ENCODE measurements at places on chromosomes 13 and 19. TPM values are rescaled to one million over a fixed set of nuclear protein-coding genes. Genes with fewer than 3 reads are reported as not detected.
A peak's percentile ranks its signal among the peaks of the same experiment; 100 is the strongest.

The BRCA2 gene
- total RNA-seq: 9.4 TPM

The OR7C1 gene
- total RNA-seq: not detected

The OVOL3 gene
- total RNA-seq: not detected

The BTBD2 gene
- total RNA-seq: 67.9 TPM

The SLITRK6 gene
- total RNA-seq: 2.7 TPM

The TTC9B gene
- not detected for total RNA-seq

The RNF225 gene
- not detected for total RNA-seq

- DNase-seq: no peak
- no peaks in the 10 kb centered on the region for H3K36me3 ChIP-seq
- H3K4me1 ChIP-seq: no peaks in the 10 kb centered on the region
- H3K27ac ChIP-seq: no peak overlapping the region
- no peaks in the 10 kb centered on the region for H3K27me3 ChIP-seq
Observed at GRCh38 chr13:100508455-100508854, 80.1 kb downstream of the GGACT start.

DNA sequence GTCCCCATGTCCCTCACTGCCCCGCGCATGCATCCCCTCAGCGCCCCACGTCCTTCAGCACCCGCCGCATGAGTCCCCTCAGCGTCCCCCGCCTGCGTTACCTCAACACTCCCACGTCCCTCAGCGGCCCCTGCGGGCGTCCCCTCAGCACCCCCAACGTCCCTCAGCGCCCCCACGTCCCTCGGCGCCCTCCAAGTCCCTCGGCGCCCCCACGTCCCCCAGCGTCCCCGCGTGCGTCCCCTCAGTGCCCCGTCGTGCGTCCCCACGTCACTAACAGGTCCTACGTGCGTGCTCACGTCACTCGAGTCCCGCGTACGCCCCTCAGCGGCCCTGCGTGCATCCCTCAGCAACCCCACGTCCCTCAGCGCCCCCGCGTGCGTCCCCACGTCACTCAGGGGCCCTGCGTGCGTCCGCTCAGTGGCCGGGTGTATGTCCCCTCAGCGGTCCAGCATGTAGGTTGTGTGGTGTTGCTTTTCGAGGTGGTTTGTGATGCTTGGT lies 19.5 kb upstream of the GAS6 start:
- no peaks in the 10 kb centered on the region for H3K36me3 ChIP-seq
- H3K4me3 ChIP-seq: no peak overlapping the region
- DNase-seq: no peak
- H3K27ac ChIP-seq: no peak overlapping the region
- peaks cover 47% of the 10 kb centered on the region for H3K4me1 ChIP-seq

DNA sequence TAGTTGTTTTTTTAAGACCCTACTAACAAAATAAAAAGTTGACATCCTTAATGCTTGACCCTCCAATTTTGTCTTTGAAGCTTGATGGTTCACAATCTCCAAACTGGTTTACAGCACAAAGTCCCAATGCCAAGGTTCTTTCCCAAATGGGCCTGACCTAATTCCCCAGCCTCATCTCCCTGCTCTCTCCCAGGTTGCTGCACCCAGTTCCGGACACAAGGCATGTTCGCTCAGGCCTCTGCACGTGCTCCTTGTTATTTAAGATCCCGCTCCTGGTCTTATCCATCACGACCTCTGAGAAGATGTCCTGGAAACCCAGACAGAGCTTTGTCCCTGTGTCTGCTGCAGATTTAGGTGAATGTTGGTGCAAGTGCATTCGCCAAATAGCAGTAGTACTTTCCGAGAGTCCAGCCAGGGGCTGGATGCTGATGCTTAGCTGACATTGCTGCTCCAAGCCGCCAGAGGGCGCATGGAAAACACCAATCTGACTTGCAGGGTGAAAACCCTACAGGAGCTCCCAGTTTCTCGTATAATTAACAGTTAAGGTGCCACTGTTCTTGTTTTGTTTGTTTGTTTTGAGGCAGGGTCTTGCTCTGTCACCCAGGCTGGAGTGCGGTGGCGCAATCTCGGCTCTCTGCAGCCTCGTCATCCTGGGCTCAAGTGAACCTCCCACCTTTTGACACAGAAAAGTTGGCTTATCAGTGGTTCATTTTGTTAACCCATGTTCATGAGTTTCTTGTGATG lies 18.5 kb downstream of the LYPD3 start:
- peak; percentile 82 for DNase-seq
- no peaks in the 10 kb centered on the region for H3K36me3 ChIP-seq
- no peak overlapping the region for H3K27ac ChIP-seq
- no peaks in the 10 kb centered on the region for H3K4me1 ChIP-seq
- no peak overlapping the region for H3K4me3 ChIP-seq

- H3K4me1 ChIP-seq: no peaks in the 10 kb centered on the region
- H3K36me3 ChIP-seq: no peaks in the 10 kb centered on the region
- H3K27ac ChIP-seq: peak overlapping the region; percentile 46
- no peaks in the 10 kb centered on the region for H3K27me3 ChIP-seq
- DNase-seq: no peak
Observed at GRCh38 chr19:21492947-21493906, 12.2 kb upstream of the ZNF429 start.

GRCh38 chr13:35760735-35761281 lies 284.3 kb upstream of the MAB21L1 start:
- DNase-seq: peak; percentile 36
- H3K4me1 ChIP-seq: peaks cover 5% of the 10 kb centered on the region
- H3K27ac ChIP-seq: no peak overlapping the region
- H3K4me3 ChIP-seq: no peak overlapping the region
- H3K36me3 ChIP-seq: no peaks in the 10 kb centered on the region

DNA sequence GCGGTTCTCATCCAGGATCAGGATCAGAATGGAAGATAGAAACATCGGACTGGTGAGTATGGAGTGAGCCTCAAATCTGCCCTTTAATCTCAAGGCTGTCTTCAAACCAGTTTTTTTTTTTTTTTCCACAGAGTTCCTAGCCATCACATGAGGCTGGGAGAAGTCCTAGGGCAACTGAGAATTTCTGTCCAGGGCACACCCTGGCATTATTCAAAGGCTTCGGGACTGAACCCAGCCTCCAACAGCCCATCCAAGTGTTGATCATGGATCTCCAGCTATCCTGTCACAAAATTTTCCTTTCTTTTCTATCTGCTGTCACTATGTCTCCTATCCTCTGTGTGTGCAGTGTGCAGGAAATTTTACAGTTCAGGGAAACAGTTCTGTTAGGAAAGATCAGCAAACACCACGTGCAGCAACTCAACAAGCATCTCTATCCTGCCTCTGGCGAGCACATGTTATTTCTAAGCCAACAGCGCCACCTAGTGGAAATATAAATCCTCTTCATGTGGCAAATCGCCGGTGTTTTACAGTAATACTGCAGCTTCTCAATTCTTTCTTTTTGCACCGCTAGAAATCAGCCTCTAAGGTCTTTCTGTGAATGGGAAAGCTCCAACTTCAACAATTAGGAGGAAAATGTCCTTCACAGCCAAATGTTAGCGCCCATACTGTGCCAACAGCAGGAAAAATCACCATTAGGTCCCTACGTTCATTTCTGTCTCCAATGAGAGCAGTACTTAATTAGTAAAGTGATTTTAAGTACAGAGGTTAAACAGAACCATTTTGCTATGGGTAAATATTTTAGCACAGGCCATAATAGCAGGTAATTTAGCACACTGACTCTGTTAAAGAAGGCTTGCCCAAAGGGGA lies 21.4 kb upstream of the ZNF181 start:
- H3K27ac ChIP-seq: no peak overlapping the region
- H3K36me3 ChIP-seq: no peaks in the 10 kb centered on the region
- peak; percentile 64 for DNase-seq
- no peaks in the 10 kb centered on the region for H3K4me1 ChIP-seq

DNA sequence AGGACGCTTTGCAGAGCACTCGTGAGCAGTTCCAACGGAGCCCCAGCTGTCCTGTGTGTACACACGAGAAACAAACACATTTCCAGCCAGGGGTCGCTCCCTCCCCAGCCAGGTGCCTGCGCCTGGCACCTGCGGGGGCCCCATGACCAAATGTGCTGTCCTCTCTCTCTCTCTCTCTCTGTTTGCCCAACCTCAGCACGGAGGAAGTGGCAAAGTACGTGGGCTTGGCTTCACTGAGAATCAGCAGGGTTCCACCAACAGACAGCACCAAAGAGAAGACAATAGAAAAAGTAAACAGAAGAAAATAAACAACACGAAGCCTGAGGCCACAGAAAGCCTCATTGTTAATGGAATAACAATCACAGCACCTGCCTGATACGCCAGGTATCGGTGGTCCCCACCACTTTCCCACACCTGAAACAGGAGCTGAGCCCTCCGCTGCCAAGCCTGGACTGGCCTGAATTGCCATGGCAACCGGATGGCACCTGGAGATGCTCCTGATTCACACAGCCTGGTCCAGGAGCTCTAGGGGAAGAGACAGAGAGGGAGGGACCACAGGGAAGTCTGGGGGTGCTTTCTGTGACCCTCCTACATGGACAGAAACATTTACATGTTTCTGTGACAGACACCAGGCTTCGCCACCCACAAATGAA lies 103.9 kb upstream of the CACNA1A start:
- H3K27me3 ChIP-seq: no peaks in the 10 kb centered on the region
- no peak overlapping the region for H3K27ac ChIP-seq
- no peak for DNase-seq
- H3K36me3 ChIP-seq: no peaks in the 10 kb centered on the region

- H3K4me3 ChIP-seq: no peak overlapping the region
- H3K4me1 ChIP-seq: peaks cover 51% of the 10 kb centered on the region
- H3K36me3 ChIP-seq: no peaks in the 10 kb centered on the region
Observed at GRCh38 chr13:27965343-27965739, 3.8 kb downstream of the CDX2 start.

DNA sequence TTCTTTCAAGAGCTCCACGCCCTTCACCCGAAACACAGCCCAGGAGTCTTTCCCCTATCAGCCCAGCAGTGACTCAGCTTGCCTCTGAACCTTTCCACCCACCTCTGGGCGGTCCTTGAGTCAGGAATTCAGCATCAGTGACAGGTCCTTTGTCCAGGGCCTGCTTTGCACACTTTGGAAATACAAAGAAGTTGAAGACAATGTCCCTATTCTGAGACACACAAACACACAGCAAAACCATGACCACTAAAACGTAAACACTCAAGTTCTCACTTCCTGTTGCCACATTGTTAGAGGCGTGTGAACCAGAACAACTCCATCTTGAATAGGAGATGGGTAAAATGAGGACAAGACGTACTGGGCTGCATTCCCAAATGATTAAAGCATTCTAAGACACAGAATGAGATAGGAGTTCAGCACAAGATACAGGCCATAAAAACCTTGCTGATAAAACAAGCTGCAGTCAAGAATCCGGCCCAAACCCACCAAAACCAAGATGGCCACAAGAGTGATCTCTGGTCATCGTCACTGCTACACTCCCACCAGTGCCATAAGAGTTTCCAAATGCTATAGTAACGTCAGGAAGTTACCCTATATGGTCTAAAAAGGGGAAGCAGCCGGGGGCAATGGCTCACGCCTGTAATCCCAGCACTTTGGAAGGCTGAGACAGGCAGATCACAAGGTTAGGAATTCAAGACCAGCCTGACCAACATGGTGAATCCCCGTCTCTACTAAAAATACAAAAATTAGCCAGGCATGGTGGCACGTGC lies 49.2 kb upstream of the ATP12A start:
- peaks cover 8% of the 10 kb centered on the region for H3K4me1 ChIP-seq
- peak overlapping the region; percentile 17 for H3K27ac ChIP-seq
- H3K36me3 ChIP-seq: no peaks in the 10 kb centered on the region
- no peaks in the 10 kb centered on the region for H3K27me3 ChIP-seq
- no peak for DNase-seq
- H3K4me3 ChIP-seq: no peak overlapping the region

Measured in upper lobe of left lung (tissue), 6 donors.